ENCODE measurements at places on chromosomes 2 and 18.

GRCh38 chr2:215517391-215517790, 81.5 kb upstream of the FN1 start:
- no peak for DNase-seq

GRCh38 chr2:204015118-204015843, 78.7 kb downstream of the ICOS start:
- no peak for DNase-seq

DNA sequence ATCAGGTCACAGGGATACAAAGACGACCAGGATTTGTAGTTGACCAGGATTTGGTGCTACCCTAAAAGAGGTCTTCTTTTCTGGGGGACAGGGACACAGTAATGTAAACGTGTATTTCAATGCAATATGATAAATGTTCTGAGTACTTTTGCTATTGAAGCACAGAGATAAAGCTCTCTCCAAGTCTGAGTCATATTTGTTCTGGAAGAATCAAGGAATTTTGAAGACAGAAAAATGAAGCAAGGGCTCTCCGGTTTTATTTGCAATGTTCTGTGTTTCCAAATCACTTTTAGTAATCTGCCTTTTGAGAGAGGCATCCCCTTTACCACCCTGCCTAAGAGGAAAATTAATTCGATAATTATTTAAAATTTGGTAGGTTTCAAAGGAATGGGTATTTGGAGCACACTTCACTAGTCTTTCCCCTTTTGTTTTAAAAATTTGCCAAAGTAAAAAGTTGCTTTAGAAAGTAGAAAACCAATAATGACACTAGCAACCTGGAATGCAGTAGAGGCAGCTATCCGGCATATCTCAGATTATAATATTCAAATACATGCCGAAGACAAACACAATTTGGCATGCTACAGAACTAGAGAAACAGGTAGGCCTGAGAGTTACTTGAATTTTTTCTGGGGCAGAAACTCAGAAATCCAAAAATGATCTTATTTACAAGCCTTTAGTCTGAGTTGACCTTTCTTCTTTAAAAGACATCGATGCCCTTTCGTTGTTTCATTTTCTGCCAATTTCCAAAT, 82.7 kb downstream of the MREG start:
- DNase-seq = no peak

DNA sequence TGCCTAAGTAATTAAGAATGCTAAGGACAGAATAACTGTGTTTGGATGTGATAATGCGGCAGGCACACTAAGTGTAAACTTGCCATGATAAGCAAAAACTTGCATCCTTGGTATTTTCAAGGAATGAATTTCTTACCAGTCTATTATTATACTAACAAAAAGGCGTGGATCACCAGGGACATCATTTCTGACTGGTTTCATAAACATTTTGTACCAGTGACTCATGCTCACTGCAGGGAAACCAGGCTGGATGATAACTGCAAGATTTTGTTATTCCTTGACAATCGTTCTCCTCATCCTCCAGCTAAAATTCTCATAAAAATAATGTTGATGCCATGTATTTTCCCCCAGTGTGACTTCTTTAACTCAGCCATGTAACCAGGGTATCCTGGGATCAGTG, 289.5 kb downstream of the CDCA7 start:
- peak; percentile 39 for DNase-seq

- DNase-seq = peak; percentile 49
These were observed 103.1 kb downstream of the PPP1R1C start for GRCh38 chr2:182088681-182089320.

GRCh38 chr2:215299337-215299859, 12.5 kb upstream of the ATIC start:
- peak; percentile 80 for DNase-seq

DNA sequence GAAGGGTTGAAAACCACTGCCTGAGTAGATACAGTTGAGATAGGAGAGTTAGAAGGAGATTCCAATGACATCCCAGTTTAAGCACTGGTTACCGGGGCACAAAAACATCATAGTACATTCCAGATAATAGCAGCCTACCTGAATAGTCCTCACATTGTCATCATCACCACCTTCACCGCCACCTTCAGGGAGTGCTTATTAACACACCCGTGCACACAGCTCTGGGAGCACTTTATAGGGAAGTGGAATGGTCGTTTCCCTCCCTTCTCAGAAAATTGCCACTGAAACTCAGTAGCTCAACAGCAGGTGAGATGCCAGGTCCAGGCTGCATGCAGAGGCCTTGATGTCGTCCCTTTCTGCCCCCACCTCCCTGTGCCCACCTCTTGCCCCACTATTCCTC, 8.2 kb downstream of the SERPINB7 start:
- no peak for DNase-seq

DNA sequence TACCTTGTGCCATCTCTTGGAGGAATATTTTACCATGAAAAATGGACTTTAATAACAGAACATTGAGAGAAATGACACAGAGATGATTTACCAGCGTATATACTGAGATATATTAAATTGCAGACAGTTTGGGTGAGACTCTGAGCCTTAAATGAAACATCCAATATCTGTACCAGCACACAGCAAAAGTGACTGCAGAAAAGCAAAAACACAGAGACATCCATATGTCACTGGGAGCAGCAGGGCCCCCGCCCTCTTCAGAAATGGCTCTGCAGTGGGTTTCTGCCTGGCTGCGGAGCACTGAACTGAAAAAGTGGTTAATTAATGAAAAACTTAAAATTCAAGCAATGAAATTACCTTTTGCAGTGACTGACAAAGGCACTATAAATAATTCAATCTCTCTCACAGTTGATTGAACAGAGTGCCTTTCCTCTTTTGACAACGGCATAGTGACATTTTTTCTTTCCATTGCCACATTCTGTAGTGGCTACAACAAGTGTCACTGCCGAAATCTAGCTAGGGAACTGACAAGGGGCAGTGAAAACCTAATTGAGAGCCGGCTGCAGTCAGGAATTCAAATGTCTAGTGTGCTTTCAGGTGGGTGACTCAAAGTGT, 353.4 kb downstream of the ALK start:
- no peak for DNase-seq

- no peak for DNase-seq
These were observed 7.8 kb downstream of the SOX11 start for GRCh38 chr2:5699963-5700362.

DNA sequence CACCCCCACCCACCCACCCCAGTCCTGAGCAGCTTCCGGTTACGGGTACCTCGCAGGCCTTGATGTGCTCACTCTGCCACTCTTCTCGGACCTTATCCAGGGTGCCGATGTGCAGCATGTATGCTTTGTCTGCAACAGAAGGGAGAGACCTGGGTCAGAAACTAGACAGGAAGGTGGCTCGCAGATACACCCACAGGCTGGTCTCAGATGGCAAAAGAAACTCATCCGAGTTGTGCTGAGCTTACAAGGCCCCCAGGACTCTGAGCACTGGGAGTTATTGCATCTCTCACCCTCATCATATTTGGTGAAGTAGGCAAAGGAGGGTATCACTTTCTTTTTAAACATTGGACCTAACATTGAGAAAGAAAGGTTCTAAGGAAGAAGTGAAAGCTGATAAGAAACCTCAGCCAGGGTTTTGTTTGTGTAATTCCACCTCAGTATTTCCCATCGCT, 30.6 kb upstream of the EPG5 start:
- no peak for DNase-seq

DNA sequence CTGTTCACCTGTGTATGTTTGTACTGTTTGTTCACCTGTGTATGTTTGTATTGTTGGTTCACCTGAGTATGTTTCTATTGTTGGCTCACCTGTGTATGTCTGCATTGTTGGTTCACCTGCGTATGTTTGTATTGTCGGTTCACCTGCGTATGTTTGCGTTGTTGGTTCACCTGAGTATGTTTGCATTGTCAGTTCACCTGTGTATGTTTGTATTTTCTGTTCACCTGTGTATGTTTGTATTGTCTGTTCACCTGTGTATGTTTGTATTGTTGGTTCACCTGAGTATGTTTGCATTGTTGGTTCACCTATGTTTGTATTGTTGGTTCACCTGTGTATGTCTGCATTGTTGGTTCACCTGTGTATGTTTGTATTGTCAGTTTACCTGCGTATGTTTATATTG, 14.6 kb downstream of the ADI1 start:
- no peak for DNase-seq

- DNase-seq = peak; percentile 9
These were observed 85.7 kb downstream of the SEMA4F start for GRCh38 chr2:74739733-74740241.
